Activated CD4-positive, alpha-beta T cell treated with anti-CD3 and anti-CD28 coated beads for 36 hours (primary cell): ENCODE measurements at places on chromosomes 5 and 9.

DNA sequence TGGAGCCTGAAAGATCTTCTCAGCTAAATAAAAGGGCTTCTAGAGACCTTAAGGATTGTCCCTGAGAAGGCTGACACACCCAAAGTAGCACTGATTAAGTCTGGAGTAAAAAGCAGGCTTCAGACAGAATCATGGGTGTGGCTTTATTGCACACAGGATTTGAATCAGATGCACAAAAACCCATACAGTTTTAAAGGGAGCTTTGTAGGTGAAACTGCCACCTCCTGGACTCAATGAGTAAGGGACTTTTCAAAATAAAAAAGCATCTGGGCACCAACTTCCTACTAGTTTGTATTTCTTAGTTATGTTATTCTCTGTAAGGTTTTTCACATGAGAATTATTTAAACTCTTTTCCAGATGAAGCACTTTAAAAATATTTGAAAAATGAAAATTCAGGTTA lies 129.4 kb downstream of the EDIL3 start:
- DNase-seq, result no peak

GRCh38 chr5:99765011-99765410 lies 770.2 kb upstream of the FAM174A start:
- no peak for DNase-seq

- no peak for DNase-seq
These were observed 2.5 kb downstream of the C1QTNF3 start for GRCh38 chr5:34040472-34040871.

- DNase-seq, result no peak
These were observed 193.9 kb downstream of the RFK start for GRCh38 chr9:76200315-76200714.

DNA sequence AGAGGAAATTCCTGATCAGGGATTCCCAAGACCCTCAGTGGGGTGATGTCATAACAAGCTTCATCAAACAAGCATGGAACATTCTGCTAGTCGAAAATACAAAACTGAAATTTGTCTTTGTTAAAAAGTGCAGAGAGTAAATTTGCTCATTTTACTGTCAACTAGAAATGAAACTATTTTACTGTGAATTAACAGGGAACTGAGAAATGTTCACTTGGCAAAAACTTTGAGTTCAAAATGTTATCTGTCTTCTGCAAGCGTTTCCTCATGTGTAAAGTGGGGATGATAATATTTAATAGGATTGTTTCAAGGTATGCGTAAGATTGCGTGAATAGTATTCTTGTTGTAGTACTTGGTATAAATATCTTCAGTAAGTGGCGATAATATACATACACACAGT lies 45.4 kb downstream of the ALDH1A1 start:
- DNase-seq, result no peak

GRCh38 chr5:17255471-17256021 lies 38.1 kb downstream of the BASP1 start:
- no peak for DNase-seq

- DNase-seq, result no peak
These were observed 84.2 kb downstream of the FBXO38 start for GRCh38 chr5:148467958-148468357.
